ENCODE measurements at places on chromosomes 7 and 10.

- DNase-seq, result no peak
Measured at GRCh38 chr7:98137826-98138151, 31.1 kb downstream of the LMTK2 start.

DNA sequence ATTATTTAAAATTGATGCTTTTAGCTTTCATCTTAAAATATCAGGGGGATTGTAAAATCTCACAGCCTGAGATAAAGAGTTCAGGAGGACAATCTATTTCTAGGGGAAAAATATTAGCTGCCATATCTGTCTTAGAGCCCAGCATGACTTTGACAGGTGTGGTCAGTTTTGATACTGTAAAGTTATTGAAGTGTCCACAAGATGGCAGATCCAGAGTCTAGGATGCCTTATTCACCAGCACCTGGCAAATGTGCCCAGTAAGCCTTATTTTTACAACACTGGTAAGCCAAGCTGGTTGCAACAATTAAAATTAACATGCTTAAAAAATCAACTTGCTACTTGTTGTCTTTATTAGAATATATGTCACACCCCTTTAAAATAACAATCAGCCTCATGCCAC lies 579.3 kb downstream of the SH2D4B start:
- DNase-seq, result no peak

DNA sequence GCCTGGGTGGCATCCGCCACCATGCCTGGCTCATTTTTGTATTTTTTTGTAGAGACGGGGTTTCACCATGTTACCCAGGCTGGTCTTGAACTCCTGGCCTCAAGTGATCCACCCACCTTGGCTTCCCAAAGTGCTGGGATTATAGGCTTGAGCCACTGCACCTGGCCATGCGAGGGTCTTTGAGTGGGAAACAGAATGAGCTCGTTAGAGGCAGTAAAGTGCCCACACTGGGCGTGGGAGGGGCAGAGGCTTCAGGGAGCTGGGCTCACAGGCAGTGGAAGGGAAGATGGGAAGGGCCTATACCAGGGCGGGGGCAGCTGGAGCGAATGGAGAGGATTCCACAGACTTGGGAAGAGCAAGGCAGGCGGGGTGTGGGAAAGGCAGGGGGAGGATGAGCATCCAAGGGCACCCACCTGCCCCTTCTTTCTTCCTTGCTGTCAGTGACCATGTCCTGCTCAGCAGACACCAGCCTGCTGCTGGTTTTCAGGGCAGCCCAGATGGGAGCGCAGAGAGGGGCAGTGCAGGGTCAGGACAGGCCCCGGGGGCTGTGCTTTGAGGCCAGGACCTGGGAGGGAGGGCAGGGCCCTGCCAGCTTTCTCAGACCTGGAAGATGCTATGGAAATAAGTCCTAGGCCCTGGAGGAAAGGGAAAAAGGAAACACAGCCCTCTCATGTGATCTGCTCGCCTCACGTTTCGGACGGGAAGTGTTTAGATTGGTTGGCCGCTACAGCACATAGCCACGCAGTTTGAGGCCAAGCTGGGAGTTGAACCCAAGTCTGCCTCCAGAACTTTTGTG lies 4.2 kb downstream of the FZD9 start:
- no peak for DNase-seq

DNA sequence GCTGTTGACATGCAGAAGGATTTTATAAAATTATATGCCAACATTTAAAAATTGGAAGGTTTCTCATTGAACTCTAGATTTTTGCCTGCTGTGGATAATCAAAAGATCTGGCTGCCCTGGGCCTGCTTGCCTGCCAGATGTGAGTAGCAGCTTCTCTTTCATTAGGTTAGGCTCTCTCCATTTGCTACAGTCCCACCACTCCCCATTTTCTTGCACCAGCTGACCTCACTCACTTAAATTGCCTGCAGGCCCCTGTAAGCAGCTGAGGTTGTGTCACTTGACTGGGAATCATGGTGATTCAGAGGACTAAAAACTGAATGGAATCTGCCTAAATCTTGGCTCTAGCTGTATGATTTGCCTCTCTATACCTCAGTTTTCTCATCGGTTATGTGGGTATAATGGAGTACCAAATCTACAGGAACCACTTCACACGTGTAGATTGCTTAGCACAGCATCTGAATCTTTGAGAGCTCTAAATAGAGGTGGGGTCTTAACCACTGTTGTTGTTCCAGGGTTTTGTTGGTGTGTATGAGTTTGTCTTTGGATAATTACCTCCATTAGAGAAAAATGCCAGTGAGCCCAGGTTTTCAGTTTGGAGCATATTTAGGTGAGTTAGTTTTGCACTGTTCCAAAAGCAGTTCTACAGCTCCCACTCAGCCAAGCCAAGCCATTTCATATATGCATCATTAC lies 18.6 kb upstream of the RAPGEF5 start:
- DNase-seq, result no peak

DNA sequence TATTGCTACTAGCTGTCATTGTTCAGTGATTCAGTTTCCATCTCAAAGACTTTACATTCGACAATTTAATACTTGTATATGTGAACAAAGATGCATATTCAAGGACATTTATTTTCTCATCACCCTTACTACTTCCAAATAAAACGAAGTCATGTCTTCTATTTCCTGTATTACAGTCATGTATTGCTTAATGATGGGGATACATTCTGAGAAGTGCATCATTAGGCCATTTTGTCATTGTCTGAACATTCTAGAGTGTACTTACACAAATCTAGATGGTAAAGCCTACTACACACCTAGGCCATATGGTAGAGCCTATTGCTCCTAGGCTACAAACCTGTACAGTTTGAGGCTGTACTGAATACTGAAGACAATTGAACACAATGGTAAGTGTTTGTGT lies 6.5 kb downstream of the C10orf95 start:
- DNase-seq, result no peak

DNA sequence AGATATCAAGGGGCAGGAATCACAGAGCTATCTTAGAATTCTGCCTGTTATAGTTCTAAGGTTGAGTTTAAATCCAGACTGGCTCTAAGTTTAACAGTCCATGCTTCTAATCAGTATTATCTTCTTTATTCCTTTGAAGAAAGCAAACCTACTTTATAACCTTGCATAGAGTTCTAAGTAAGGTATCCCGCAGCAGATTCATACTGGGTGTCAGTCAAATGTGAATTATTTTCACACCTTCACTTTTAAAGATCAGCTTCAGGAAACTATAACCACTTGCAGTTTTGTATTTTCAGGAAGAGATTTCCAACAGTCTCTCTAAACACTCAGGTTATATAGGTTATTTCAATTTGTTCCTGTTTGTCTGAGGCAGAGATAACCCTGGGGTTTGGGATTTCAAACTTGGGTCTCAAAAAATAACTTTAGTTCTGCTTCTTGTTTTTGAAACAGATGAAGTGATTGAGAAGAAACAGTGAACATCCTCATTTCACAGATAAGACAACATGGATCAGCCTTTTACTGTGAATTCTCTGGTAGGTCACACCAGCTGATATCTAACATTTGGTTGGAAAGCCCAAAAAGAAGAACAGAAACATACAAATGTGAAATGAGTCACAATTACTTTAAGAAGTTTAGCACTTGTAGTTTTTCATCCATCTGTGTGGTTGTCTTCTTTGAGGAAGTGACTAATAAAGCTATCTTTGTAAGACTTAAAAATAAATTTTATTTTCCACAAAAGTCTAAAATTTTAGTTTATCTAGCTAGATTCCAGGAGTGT lies 21.4 kb downstream of the STAMBPL1 start:
- no peak for DNase-seq

DNA sequence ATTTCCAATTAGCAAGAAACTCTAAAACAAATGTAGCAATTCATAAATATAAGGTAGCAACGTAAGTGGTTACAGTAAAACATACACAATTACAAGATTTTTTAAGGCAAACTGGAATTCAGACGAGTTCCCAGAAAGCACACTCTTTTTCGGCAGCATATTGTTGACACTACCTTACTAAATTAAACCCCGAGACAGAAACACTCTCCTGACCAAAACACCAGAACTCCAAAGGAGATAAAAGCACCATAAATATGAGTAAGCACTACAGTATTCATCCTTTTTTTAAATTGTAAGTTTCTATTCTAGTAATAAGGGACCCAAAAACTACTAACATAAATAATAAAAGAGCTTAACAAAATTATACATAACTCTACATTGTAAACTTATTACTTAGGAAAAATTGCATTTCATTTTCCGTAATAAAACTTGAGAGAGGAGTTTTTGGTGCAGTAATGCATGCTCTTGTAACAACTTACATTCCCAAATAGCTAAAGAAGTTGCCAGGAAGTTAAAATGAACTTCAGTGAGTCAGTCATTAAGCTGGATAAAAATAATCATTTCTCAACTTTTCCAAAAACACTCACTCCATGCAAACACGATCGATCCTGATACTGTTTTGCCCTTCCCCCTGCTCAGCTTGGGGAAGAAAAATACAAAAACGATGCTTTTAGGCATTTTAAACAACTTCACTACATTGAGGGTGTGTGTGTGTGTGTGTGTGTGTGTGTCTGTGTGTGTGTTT lies 2.0 kb downstream of the PIP4K2A start:
- no peak for DNase-seq

DNA sequence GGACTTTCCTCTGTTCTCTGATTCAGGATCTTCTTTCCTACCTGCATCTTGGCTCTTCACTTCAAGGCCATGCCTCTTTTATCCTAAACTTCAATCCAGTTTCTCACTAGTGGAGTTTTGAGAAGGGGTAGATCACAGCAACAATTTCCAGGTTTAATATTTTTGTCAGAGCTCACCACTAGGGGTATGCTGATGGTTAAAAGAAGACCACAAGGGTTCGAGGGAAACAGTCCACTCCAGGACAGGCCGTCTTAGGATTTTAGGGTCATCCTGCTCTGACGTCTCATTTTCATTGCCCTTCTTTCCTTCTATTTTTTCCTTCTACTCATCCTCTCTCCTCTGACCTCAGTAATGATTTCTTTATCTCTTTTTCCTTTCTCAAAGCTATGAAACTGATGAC lies 11.3 kb downstream of the STAG3 start:
- DNase-seq, result no peak

GRCh38 chr7:49023345-49024328 lies 99.3 kb downstream of the CDC14C start:
- DNase-seq, result no peak

DNA sequence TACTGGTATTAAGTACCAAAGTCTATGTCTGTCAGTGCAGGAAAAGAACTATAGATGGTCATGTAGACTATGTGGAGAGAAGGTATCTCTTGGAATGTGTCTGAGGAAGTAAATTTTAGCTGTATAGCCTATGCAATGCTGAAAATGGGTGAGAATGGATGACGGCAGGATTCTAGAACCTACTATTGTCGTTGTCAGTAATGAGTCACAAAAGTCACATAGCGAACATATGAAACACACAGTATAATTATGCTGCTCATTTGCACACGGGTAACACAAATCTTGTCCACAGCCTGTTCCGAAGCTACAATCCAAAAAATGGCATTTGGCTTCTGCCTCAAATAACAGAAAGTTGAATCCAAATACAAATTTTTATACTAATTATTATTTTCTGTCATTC lies 33.6 kb upstream of the KMT2E start:
- DNase-seq, result no peak

- no peak for DNase-seq
Measured at GRCh38 chr10:43890124-43890523, 241.4 kb upstream of the ZNF32 start.

DNA sequence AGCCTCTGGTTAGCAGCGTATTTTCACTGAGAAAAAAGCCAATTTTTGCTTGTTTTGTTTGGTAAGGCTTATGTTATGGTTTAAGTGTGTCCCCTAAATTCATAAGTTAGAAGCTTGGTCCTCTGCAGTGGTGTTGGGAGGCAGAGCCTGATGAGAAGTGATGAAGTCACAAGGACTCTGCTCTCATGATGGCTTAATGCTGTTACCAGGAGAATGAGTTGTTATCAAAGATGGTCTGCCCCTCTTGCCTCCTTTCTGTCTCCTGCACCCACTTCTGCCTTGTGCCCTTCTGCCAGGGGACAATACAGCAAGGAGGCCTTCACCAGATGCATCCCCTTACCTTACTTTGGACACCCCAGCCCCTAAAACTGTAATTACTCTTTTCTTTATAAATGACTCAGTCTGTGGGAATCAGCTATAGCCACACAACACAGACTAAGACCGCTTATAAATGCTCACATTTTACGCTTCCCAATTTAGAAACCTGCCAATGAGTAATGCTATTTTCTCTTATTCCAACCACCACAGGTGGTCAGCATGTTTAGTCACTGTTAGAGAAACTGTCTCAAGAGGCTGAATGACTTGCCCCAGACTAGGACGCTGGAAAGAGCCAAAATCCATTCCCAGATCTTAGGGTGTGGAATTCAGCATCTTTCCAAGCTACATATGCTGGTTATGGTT lies 6.1 kb upstream of the PKD1L1 start:
- DNase-seq, result no peak

GRCh38 chr10:97333601-97334369 lies 744 bp downstream of the FRAT2 start:
- no peak for DNase-seq

DNA sequence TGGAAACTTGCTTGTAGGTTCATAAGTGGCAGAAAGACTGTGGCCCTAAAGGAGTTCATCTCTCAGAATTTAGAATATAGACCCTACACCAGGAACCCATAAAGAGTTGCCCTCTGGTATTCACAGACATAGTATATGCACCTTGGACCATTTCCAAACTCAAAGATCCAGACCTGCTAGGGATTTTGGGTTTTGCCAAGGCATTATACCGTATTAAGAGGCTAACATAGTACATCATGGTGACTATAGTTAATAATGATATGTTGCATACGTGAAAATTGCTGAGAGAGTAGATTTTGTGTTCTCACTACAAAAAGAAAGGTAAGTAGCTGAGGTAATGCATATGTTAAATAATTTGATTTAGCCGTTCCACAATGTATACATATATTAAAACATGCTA lies 13.9 kb downstream of the IFIT3 start:
- no peak for DNase-seq

DNA sequence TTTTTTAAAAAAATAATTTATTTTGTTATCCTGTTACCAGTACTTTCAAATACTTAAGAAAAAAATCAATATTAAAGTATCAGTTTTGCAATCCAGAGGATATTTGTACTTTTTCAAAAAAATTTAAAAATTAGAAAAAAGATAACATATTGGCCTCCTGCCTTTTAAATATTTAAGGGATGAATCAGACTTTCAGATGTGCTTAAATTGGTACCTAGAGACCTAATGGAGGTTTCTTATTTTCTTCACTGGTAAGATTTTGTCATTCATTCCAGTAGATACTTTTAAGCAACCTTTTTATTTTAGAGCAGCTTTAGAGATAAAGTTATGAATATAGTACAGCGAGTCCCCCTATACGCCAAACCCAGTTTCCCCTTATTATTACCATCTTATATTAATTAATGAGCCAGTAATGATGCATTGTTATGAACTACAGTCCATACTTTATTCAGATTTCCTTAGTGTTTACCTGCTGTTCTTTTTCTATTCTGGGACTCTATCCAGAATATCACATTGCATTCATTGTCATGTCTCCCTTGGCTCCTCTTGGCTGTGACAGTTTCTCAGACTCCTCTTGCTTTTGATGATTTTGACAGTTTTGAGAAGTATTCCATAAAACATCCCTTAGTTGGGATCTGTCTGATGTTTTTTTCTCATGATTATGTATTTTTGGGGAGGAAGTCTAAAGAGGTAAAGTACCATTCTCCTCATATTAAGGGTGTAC lies 34.2 kb downstream of the BICC1 start:
- no peak for DNase-seq

All from activated CD8-positive, alpha-beta memory T cell treated with anti-CD3 and anti-CD28 coated beads for 1 hour (primary cell).